ENCODE measurements at places on chromosomes 4 and X. TPM values are rescaled to one million over a fixed set of nuclear protein-coding genes. Genes with fewer than 3 reads are reported as not detected.

The UCP1 gene
- not detected for total RNA-seq

The CSAG1 gene
- total RNA-seq = not detected

The SPANXA2 gene
- total RNA-seq = not detected

The GLOD5 gene
- total RNA-seq = not detected

The NDNF gene
- total RNA-seq = 0.42 TPM

The EGF gene
- total RNA-seq = not detected

Data from MCF 10A (cell line).